Activated CD8-positive, alpha-beta T cell treated with anti-CD3 and anti-CD28 coated beads for 36 hours (primary cell): ENCODE measurements at places on chromosomes 12 and 14. TPM values are rescaled to one million over a fixed set of nuclear protein-coding genes. Genes with fewer than 3 reads are reported as not detected.
A peak's percentile ranks its signal among the peaks of the same experiment; 100 is the strongest.

The MUCL1 gene
- not detected for total RNA-seq

The KRT75 gene
- not detected for total RNA-seq

The RERG gene
- total RNA-seq, result not detected

The P3H3 gene
- total RNA-seq, result 2.3 TPM

GRCh38 chr14:64778104-64778754 is 74.0 kb downstream of the PLEKHG3 start:
- H3K4me3 ChIP-seq, result no peak overlapping the region
- no peaks in the 10 kb centered on the region for H3K27me3 ChIP-seq

GRCh38 chr12:59055204-59055860 is 135.0 kb upstream of the LRIG3 start:
- H3K27me3 ChIP-seq, result no peaks in the 10 kb centered on the region
- no peak overlapping the region for H3K27ac ChIP-seq
- H3K36me3 ChIP-seq, result no peaks in the 10 kb centered on the region
- H3K4me1 ChIP-seq, result peaks cover 2% of the 10 kb centered on the region
- DNase-seq, result no peak

DNA sequence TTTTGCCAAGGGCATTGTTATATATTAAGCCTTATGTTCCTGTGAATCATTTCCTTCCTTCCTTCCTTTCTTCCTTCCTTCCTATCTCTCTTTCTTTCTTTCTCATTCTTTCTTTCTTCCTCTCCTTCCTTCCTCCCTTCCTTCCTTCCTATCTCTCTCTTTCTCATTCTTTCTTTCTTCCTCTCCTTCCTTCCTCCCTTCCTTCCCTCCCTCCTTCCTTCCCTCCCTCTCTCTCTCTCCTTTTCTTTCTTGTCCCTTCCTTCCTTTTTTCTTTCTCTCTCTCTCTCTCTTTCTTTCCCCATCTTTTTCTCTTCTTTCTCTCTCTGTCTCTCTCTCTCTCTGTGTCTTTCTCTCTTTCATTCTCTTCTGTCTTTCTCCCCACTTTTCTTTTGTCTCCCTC is 226.6 kb downstream of the ETNK1 start:
- H3K27me3 ChIP-seq, result peaks cover 7% of the 10 kb centered on the region
- H3K27ac ChIP-seq, result no peak overlapping the region
- no peaks in the 10 kb centered on the region for H3K36me3 ChIP-seq
- DNase-seq, result no peak
- no peak overlapping the region for H3K4me3 ChIP-seq

DNA sequence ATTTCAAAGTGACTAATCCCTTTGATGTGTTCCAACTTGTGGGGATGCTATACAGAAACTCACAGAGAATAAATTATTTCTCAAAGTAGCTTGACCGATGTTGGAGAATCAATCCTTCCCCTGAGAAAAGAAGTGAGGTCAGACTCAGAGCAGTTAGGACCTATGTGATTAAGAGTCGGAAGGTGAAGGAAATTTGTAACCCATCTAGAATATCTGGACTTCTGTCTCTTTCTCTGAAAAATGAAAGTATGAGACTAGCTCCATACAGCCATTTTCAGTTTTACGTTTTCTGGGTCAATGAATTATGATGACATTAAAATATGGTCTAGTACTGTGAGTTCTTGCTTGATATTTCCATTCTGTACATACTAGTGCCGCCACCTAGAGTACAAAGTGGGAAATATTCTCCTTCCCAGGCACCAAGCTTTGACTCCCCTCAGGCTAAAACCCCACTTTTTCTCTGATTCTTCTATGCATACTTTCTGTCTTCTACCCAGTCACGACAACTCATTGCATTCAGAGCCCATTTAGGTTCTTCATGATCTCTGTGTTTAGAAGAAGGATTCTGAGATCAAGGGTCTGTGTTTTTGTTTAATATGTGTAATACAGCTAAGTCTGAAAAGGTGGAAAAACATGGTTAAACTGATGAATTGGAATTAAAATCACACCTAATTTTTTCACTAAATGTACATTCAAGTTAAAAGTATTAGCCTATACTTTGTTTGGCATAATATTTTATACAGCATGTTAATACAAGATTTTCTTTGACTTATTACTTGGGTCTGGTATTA is 6.9 kb upstream of the NTS start:
- no peak overlapping the region for H3K4me3 ChIP-seq
- no peaks in the 10 kb centered on the region for H3K4me1 ChIP-seq
- no peak overlapping the region for H3K27ac ChIP-seq
- DNase-seq, result peak; percentile 39
- H3K36me3 ChIP-seq, result no peaks in the 10 kb centered on the region
- H3K27me3 ChIP-seq, result no peaks in the 10 kb centered on the region

DNA sequence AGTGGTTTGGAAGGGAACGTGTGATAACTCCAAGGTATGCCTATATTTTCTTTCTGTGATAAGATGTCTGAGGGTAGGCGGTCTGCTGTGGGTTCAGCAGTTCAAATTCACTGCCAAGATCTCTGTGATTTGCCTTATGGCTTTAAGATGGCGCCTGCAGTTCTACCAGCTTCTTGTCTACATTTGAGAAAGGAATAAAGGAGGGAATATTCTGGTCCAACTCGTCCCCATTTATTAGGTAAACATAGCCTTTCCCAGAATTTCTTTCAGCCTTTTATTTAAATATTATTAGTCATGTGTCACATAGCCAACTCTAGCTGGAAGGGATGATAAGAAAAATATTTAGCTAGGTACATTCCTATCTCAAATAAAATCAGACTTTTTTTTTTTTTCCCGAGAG is 48.8 kb downstream of the KCNJ8 start:
- no peaks in the 10 kb centered on the region for H3K27me3 ChIP-seq
- no peaks in the 10 kb centered on the region for H3K36me3 ChIP-seq
- H3K27ac ChIP-seq, result no peak overlapping the region
- no peaks in the 10 kb centered on the region for H3K4me1 ChIP-seq

- no peak overlapping the region for H3K27ac ChIP-seq
- no peak for DNase-seq
- H3K27me3 ChIP-seq, result no peaks in the 10 kb centered on the region
- H3K36me3 ChIP-seq, result no peaks in the 10 kb centered on the region
- H3K4me1 ChIP-seq, result no peaks in the 10 kb centered on the region
These were observed 54.6 kb upstream of the HELB start for GRCh38 chr12:66247741-66248140.
